Right hindlimb (tissue), 1 donor: ENCODE measurements at places on chromosomes 1 and 21.

- no peak for DNase-seq
Observed at GRCh38 chr1:197515421-197515820, 247.4 kb downstream of the CRB1 start.

DNA sequence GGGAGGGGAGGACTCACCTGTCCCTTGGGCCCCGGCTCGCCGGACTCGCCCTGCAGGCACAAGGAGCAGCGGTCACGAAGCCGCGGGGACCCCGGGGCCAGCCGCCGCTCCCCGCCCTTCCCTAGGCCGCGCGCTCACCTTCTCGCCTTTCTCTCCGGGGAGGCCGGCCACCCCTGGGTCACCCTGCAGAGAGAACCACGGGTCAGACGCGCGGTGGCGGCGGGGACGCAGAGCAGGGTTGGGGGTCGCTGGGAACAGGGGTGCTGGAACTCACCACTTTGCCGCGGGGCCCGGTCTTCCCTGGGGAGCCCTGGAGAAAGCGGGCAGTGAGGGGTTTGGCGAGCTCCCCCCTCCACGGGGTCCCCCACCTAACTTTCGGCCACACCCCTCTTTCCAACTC lies 13.3 kb downstream of the COL9A2 start:
- DNase-seq = no peak

DNA sequence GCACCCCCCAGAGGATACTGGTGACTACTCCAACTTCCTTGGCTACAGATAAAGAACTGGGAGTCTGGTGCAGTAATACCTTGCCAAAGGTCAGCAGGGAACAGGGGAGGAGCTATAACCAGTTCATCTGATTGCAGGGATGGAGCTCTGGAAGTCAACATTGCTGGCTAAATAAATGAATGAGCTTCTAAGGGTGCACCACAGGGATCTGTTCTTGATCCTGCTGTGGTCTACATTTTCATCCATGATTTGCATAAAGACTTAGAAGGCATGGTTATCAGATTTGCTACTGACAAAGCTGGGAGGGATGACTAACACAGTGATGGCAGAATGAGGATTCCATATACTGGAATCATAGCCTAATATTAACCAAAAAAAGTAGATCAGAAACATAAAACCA lies 18.3 kb downstream of the PLEKHA6 start:
- DNase-seq = no peak

- DNase-seq = peak; percentile 32
Observed at GRCh38 chr1:172167796-172168596, 252.5 kb upstream of the C1orf105 start.
